ENCODE measurements at places on chromosomes 5 and 9.

- DNase-seq: no peak
Measured at GRCh38 chr9:84874022-84874421, 204.5 kb downstream of the NTRK2 start.

DNA sequence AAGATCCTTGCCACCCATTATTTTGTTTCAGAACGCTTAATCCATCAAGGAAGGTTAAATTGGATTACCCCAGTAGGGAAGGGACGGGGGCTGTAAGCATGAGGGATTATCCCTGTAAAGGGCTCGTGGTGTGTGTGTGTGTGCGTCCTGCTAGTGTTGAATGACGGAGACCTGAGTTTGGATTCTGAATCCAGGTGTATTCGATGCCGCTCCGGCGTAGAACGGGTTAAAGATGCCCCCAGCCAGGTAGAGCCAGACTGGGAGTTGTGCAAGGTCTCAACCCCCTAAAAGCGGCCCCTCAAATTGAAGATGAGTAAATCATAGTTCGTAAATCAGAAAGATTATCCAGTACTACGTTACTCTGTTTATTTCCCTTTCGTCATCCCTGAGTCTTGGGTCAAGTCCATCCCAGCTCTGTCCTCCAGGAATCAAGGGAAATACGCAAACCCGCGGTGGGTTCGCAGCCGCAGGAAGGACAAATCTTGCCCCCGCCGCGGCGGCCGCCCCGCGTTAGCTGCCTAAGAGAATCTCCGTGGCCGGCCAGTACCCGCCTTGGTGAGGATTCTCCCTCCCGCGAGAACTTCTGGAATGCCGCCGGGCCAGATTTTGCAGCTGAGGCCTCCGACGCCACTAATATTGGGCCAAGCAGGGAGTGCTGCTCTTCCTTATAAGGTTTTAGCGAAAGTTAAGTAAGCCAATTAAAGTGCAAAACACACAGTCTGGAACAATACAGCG lies 586 bp upstream of the MTAP start:
- DNase-seq: peak; percentile 88

- DNase-seq: no peak
Measured at GRCh38 chr5:14156650-14157492, 13.7 kb downstream of the TRIO start.

GRCh38 chr9:111038331-111039230 lies at the start of gene LPAR1:
Gene LPAR1, minus strand, starts transcription at chr9:111038470. Its CDS starts 66,353 bp downstream, at chr9:110972117.
- DNase-seq: peak; percentile 81

- no peak for DNase-seq
Measured at GRCh38 chr9:16730162-16730561, 140.3 kb downstream of the BNC2 start.

DNA sequence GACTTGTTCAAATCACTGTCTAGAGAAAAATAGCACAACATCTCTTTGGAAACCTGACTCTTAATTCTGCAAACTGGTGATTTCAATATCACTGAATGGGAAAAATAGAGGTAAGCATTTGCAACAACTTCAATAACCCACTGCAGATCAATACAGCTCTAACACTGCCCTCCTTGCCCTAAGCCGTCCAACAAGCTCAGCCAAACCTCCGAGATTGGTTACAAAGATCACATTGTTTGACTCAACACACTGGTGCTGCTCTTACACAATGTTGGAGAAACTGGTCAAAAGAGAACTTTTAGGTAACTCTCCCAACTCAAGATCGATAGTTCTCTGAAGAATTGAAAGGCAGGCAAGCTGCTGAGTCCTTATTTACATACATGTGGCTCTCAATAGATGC lies 150.4 kb downstream of the SPOCK1 start:
- no peak for DNase-seq

- no peak for DNase-seq
Measured at GRCh38 chr5:120241400-120241799, 222.7 kb upstream of the PRR16 start.

GRCh38 chr5:7425830-7426229 lies 29.9 kb downstream of the ADCY2 start:
- DNase-seq: no peak

- DNase-seq: no peak
Measured at GRCh38 chr5:39283231-39283818, 64.0 kb upstream of the FYB1 start.

All from Right ventricle myocardium superior (tissue), 1 donor.